Lung microvascular endothelial cell (primary cell): ENCODE measurements at places on chromosomes 11 and 22.
A peak's percentile ranks its signal among the peaks of the same experiment; 100 is the strongest.

DNA sequence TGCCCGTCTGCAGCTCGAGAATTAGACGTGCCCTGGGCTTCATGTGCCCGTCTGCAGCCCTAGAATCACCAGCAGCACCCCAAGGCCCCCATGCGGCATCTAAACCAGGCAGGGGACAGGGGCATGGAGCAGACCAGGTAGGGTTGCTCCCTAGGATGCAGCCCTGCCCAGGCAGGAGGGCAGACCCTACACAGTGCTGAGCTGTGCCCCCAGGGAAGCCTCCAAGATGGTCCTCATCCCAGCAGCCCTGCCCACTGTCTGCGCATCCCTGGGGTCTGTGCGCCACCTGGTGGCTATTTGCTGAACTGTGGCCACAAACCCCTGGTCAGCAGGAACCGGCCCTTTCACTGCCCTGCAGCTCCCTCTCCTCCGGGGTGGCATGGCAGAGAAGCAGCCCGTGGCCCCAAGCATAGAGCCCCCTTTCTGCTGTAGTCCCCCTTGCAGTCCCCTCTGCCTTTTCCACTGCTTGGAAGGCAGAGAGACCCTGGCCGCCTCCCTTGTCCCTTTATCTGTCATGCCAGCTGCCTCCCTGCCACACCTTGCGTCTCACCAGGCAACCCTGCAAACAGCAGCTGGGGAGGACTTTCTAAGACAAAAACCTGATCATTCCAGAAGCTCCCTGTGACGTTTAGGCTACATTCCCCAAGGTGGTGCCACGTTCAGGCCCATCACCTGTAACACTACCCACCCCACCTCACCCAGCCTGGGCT, 86.6 kb downstream of the KCNQ1 start:
- peak; percentile 57 for DNase-seq

DNA sequence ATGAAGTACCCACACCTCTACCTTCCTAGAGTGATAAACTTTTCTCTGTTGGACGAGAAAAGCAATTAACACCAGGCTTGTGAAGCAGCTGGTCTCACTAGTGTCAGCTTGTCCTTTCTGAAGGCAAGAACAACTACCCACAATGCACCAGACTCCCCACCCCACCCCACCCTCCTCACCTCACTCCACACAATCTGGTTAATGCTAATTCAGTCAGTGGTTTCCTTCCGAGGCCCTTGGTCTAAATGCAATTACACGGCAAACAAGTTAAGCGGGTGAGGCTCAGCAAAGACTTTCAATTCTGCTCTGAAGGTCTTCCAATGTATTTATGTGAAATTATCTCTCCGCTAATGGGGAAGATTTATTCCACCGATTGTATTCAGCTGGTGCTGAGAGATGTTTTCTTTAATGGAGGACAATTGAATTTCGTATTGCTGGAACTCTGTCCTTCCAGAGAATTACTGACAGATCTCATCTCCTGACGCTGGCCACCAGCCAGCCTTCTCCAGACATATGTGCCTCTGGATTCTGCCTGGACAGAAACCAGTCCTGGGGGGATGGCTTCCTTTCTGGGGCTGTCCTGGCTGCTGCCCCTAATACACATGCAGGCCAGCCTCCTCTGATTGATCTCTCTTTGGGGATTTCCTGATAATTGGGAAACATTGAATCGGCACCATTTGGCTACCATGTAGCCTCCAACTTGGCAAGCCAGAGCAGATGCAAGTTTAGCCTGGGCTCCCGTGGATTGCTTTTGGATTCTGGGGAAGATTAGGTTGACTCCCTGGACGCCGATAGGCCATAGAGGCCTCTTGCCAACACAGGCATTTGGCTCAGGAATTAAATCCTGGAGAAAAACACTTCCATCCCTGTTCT, 165.8 kb upstream of the NARS2 start:
- DNase-seq, result no peak

DNA sequence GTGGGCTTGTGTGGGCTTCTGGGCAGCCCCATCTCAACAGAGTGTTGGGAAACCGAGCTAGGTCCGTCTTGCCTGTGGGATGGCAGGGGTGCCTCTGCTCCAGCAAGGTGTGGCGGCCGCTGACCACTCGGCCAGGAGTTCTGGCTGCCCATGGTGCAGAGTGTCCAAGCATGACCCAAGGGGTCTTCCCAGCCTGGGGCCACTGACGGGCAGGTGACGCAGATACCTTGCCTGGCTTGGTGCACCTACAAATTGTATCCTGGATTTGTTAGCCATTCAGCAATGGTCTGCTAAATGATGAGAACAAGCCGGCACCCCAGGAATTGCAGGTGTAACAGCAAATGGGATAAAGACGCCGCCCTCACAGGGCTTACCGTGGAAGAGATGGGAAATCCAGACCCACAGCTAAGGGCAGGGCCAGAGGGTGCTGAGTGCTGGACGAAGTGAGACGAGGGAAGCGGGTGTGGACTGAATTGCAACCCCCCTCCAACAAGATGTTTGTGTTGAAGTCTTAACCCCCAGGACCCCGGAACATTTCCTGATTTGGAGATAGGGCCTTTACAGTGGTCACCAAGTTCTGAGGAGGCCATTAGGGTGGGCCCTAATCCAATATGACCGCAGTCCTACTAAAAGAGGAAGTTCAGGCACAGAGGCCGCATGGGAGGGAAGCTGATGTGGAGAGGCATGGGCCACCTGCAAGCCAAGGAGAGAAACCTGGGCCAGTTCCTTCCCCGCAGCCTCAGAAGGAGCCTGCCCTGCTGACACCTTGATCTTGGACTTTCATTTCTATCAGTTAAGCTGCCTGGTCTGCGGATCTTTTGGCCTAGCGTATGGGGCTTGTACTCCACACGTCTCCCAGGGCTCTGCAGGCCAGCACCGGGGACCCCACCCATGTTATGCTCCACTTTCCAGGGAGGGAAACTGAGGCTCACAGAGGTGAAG, 45.2 kb upstream of the LINC01488 start:
- no peak for DNase-seq

- DNase-seq, result no peak
These were observed 1108.7 kb downstream of the BRD1 start for GRCh38 chr22:48718818-48719500.

GRCh38 chr11:10122326-10123197, 171.5 kb downstream of the SBF2 start:
- DNase-seq, result peak; percentile 59
